Left renal cortex interstitium (tissue), 4 donors: ENCODE measurements at places on chromosomes 2 and 18. TPM values are rescaled to one million over a fixed set of nuclear protein-coding genes. Genes with fewer than 3 reads are reported as not detected.

LRRTM1 gene
- 17.3 TPM for polyA plus RNA-seq

RGPD5 gene
- polyA plus RNA-seq, result 10.0 TPM

ALPP gene
- 0.13 TPM for polyA plus RNA-seq

LHCGR gene
- 0.74 TPM for polyA plus RNA-seq

ANKRD29 gene
- polyA plus RNA-seq, result 0.99 TPM
